Activated naive CD8-positive, alpha-beta T cell treated with anti-CD3 and anti-CD28 coated beads, Interleukin-2, amount 50 U/mL, for 24 hours (primary cell): ENCODE measurements at places on chromosomes 5 and 9.

- DNase-seq: no peak
These were observed 46.6 kb downstream of the ARHGAP26 start for GRCh38 chr5:142816531-142817430.

GRCh38 chr9:90458485-90458884, 184.1 kb downstream of the DIRAS2 start:
- no peak for DNase-seq

DNA sequence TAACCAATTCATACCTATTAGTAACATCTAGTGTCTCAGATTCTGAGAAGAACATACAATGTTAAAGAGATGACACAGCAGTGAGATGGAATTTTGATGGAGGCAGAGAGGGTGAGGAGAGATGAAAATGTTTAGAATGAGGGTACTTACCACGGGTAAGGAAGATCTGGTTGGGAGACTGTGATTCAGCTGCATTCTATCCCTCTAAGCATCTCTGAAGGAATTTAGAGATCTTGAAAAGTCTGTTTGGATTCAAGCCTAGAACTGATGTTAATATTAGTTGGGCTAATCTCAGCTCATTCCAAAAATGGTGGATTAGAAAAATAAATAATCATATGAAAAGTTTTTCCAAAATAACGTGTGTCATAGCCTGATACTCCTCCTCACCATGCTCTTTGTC, 191.5 kb upstream of the CLINT1 start:
- DNase-seq: no peak

DNA sequence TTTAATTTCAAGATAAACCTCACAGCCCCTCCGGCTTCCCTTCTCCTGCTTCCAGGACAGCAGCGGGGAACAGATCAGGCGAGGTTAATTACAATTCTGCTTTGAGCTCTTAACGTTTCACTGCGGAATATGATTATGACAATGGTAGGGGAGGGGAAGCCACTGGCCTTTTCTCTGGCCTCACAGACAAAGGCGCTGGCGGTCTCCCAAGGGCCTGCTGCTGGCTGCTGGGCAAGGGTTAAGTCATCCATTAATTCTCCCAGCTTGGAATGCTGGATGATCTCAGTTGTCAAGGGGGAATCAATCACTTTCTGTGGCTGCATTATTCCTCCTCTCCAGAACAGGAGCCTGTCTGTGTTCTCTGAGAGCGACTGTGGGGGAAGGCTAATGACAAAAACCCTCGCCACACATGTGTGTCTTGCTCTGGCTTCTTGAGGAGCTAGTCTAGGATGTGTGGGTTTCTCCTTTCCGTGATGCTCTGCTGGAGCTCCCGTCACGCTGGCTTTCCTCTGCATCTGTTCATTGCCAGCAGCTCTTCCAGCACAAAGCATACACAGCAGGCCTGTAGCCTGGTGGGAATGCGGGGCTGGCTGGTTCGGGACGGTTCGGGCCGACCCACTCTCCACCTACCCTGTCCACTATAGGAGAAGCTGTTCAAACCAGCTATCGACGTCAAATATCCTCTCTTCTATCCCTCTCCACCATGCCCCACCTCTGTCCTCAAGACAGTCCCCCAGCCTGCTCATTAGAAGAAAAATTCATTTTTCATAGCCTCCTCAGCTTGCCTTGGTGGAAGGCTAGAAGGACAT, 82.8 kb downstream of the DCP2 start:
- DNase-seq: no peak

- DNase-seq: no peak
These were observed 22.2 kb downstream of the KLF4 start for GRCh38 chr9:107467416-107467815.

- peak; percentile 22 for DNase-seq
These were observed 54.9 kb downstream of the NDST1 start for GRCh38 chr5:150562832-150563231.

- DNase-seq: no peak
These were observed 31.1 kb downstream of the MORN5 start for GRCh38 chr9:122190597-122191381.

- no peak for DNase-seq
These were observed 811 bp upstream of the LRRTM2 start for GRCh38 chr5:138875946-138876345.

GRCh38 chr5:169701910-169702451, 64.9 kb downstream of the DOCK2 start:
- DNase-seq: no peak

- DNase-seq: no peak
These were observed 185.0 kb downstream of the ATPSCKMT start for GRCh38 chr5:10064546-10065195.

GRCh38 chr5:138177941-138178515, 402 bp downstream of the BRD8 start:
- peak; percentile 36 for DNase-seq

DNA sequence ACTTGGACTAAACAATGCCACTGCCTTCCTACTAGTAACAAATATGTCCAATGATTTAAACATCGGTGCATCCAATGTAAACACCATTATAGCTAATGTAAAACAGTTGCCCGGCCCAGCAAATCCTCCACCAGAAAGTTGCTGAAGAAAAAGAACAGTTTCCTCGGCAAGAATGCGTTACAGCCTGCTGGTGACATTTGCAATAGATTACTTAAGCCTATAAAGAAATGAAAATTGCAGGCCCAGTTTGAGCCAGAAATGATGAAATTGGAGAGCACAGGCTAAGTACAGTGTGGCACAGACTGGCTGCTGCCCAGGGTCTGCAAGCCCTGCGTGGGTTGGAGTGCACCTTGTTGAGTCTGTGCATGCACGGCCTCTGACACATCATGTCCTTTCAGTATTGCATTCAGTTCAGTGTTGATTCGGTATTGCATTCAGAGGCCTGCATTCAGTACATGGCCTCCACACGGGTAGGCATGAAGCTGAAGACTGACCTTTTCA, 406.0 kb upstream of the KLF4 start:
- no peak for DNase-seq

DNA sequence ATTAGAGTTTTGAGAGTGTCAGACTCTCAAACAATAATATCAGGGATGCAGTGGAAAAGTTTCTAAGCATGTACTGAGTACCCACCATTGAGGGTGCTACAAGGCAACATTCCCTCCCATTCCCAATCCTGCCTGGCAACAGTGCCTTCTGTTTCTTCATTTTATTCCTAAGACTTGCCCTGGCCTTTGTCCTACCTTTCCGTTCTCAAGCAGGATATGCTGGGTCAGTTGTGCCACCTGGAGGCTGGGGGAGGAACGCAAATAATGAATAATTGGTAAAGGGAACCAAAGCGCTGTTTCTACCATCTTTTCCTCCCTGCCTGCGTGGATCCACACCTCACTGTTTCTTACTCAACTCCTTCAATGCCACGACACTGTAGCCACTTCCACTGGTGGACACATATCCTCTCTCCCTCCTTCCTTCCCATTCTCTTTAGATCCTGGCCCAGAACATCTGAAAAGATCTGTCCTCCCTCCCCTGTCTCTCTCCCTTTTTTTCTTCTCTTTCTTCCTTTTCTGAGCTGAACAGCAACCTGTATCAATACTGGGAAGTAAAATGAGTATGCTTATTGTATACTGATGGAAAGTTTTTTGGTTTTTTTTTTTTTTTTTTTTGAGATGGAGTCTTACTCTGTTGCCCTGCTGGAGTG, 149.5 kb downstream of the C9orf152 start:
- DNase-seq: peak; percentile 44

- DNase-seq: no peak
These were observed 93.1 kb downstream of the RALGPS1 start for GRCh38 chr9:127007638-127008037.

- no peak for DNase-seq
These were observed 365.5 kb downstream of the KCNN2 start for GRCh38 chr5:114727358-114727757.

- DNase-seq: no peak
These were observed 2287.4 kb upstream of the WWC1 start for GRCh38 chr5:166004006-166004405.

DNA sequence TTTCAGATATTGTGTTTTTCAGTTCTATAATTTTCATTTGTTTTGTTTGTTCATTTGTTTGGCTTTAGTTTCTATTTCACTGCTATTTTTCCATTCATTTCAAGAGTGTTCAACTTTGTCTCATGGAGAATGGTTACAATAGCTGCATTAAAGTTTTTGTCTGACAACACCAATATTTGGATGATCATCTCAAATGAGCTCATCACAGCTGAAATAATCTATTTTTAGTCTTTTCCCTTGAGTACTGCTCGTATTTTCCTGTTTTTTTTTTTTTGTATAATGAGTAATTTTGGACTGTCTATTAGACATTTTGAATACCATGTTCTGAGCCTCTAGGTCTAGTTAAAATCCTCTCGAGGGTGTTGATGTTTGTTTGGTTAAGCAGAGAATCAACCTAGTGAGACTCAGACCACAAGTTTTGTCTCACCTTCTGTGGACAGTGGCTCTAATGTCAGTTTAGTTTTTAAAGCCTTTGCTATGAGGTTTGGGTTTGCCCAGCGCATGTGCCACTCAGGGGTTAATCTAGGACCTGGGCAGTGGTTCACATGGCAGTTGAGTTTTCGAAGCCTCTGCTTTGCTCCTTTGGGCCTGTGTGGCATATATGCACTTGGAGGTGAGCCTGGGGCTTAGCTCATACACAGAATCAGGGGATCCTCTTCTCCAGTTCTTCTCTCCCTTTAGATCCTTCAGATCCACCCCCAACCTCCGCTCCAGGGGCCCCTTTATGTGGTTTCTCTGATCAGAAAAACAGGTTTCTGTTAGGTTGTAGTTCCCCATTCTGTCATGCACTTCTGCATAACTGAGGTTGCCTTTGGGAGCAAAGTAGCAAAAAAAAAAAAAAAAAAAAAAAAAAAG, 79.8 kb downstream of the ARSB start:
- DNase-seq: no peak

GRCh38 chr9:36884721-36885120, 149.3 kb downstream of the PAX5 start:
- DNase-seq: no peak

DNA sequence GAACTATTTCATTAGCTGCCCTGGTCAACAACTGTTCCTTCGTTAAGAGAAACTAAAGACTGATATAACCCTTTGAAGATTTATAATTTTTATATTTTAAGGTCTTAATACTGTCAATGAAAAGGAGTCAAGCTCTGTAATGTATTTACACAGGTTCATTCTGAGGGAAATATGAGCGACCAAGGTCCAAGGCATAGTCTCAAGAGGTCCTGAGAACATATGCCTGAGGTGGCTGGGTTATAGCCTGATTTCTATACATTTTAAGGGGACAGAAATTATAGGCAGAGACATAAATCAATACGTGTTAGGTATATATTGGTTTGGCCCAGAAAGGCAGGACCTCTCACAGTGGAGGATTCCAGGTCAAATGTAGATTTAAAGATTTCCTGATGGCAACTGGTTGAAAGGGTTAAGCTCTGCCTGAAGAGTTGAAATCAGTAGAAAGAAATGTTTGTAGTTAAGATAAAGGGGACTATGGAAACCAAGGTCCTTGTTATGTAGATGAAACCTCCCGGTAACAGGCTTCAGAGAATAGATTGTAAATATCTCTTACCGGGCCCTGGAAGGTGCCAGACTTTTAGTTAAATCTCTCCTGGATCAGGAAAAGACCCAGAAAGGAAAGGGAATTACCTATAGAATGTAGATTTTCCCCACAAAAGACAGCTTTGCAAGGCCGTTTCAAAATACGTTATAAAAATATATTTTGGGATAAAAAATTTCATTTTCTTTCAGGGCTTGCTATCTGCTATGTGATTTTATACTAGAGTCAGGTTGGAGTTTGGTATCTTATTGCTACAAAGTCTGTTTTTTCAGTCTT, 107.3 kb upstream of the PRLR start:
- DNase-seq: no peak

DNA sequence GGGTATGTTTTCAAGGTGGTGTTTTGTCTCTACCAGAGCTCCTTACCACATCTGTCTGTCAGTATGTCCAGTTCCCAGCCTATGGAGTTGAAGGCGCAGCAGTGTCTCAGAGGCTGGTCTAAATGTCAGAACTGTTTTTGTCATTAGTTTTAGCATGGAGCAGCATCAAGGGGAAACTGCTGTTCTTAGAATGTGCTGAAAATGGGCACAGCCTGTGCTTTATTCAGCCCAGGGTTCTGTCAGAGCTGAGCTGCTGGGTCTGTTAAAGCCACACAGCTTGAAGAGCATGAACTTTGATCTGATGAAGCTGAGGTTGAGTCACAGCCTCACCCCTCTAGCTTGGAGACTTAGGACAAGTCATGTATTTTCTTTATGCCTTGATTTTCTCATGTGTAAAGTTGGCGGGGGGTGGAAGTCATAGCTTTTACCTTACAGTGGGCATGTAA, 71.9 kb downstream of the RALGPS1 start:
- DNase-seq: peak; percentile 15

DNA sequence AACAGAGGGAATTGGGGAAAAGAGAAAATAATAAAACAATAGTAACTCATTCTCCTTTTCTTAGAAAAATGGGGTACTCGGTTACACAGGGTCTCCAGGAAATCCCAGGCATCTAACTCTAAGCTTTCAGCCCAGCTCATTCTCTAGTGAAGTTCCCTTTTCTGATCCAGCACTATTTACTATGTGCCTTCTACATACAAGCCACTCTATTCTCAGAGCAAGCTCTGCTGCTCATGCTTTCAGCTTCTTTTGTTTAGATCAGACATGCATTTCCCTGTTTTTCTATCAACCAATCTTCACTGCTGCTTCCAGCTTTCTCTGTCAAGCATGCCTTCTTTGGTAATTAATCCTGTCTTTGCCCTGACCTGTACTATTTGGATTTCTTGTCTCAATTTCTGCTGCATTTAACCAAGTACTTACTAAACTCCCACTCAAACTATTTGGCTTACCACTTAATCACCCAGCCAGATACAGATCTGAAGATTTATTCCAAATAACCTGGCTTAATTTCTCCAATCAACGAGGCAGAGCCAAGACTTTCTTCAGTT, 25.3 kb downstream of the OSMR start:
- no peak for DNase-seq
